ENCODE measurements at places on chromosomes 13 and 19.

GRCh38 chr19:51029718-51030117 is 3.3 kb upstream of the KLK11 start:
- DNase-seq = no peak

GRCh38 chr13:38686577-38687245 is at the start of gene FREM2:
FREM2 (plus strand) TSS chr13:38687077; CDS start chr13:38687345, 268 bp downstream.
- DNase-seq = peak; percentile 20

DNA sequence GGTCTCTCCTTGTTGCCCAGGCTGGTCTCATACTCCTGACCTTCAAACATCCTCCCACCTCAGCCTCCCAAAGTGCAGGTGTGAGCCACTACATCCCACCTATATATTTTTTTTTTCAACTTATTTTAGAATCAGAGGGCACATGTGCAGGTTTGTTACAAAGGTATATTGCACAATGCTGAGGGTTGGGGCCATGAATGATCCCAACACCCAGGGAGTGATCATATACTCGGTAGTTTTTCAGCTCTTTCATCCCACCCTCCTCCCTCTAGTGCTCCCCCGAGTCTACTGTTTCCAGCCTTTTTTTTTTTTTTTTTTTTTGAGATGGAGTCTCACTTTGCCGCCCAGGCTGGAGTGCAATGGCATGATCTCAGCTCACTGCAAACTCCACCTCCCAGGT is 38.4 kb upstream of the ADGRE1 start:
- DNase-seq = no peak

- DNase-seq = no peak
Measured at GRCh38 chr19:51595190-51596175, 24.4 kb downstream of the ZNF175 start.

DNA sequence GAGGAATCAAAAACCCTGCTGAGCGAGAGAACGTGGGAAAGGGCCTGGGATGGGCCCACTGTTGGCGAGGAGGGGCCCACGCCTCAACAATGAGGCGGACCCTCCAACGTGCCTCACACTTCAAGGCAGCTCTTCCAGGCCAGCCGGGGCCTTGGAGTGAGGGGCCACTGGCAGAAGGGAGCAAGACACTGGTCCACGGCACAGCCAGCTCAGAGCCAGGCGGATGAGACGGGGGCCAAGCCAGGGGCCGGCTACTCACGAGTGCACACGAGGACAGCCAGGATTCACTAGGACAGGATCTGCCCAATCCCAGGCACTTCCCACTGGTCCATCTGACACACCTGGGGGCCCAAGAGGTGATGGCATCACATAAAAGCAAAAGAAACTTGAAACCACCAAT is 20.5 kb downstream of the ELL start:
- DNase-seq = no peak

DNA sequence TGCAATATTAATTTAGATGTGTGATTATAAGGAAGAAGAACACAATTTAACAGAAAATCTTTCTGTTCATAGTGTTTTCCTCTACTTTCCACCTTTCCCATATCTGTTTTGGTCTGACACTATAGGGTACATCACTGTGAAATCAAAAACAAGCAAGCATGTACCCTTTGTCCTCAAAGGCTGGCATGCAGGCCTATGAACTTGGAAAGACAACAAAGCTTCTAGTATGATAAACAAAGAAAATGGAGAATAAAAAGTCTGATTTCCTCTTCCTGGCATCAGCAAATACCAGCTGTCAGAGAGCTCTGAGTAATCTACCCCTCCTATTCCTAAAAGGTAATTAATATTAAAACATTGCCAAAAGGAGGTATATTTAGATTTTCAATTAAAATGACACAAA is 5.6 kb upstream of the NEK3 start:
- DNase-seq = no peak

Measured in fibroblast of skin of scalp (primary cell).